Stimulated activated CD4-positive, alpha-beta T cell treated with anti-CD3 and anti-CD28 coated beads, Interleukin-4, amount 100 ng/mL, for 48 hours (primary cell): ENCODE measurements at places on chromosomes 5 and 9.

- DNase-seq: no peak
Observed at GRCh38 chr5:4883360-4883759, 256.8 kb upstream of the ADAMTS16 start.

GRCh38 chr9:116002624-116003023, 151.0 kb upstream of the PAPPA start:
- no peak for DNase-seq

- DNase-seq: no peak
Observed at GRCh38 chr9:76403352-76403751, 9.1 kb upstream of the RFK start.

- DNase-seq: no peak
Observed at GRCh38 chr9:119166096-119166495, 203.1 kb downstream of the BRINP1 start.

DNA sequence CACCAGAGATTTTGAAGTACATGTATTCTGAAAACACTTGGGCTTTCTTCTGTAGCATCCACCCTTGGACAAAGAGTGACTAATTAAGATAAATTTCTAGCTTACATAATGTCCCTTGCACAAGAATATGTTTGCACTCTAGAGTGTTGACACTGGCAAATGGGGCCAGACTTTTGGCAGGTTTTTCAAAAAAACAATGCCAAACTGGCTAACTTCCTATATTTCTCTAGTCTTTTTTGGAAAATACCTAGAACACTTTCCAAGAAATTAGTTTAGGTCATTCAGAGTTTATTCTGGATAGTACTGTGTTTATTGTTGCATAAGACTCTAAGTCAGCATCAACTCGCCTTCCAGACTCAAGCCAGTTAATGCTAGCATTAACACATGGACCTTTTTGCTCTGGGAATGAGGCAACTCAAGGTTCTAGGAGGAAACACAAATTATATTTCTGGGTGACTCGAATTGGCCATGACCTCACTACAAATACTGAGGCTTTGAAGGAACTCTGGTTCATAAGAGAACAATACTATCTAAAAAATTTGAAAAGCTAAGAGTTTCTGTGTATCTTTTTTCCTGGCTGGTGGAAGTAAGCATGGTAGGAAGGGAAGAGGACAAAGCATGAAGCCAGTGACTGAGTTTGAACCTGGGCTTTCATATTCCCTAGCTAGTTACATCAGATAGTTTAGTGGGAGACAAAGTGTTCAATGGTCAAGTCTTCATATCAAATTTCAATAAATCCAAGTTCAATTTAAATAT, 101.6 kb downstream of the NREP start:
- DNase-seq: no peak

- no peak for DNase-seq
Observed at GRCh38 chr9:117868594-117868993, 164.4 kb downstream of the TLR4 start.

GRCh38 chr9:100070104-100071041, 28.4 kb downstream of the ERP44 start:
- DNase-seq: no peak

- no peak for DNase-seq
Observed at GRCh38 chr5:1502737-1503120, 21.0 kb downstream of the LPCAT1 start.

DNA sequence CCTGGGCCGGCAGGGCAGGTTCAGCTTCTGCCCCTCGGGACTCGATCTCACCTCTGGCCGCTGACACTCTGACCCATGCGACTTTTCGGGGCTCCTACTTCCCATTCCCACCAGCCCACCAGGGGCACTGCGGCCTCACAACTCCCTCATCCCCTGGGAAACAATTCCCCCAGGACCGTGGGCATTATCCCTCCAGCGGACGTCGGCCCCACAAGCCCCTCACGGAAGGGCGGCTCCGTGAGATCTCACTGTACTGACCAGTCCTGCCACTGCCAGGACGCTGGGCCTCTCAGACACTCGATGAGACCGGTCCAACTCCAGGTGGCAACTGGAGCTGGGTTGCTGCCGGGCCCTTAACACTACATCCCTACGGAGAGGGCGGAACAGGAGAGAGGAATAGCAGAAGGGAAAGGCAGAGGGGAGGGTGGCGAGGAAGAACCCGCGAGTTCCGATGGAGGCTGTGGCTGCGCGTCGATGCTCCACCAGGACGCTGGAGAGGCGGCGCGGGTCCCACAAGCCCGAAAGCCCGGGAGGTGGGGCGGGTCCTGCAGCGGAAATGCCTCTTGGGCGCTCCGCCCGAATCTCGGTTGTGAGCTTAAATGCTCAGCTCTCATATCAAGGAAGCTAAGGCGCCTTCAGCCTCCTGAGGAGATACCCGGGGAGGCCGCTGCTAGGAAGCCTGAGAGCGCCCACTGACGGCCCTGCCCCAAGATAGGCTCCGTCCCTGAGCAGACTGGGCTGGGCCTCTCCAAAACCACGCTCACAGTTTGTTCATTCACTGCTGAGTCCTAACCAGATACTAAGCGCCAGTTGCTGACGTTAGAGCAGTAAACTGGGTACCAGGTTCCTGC, 36.3 kb downstream of the VCP start:
- DNase-seq: peak; percentile 44

- DNase-seq: no peak
Observed at GRCh38 chr5:88967633-88968585, 84.9 kb upstream of the MEF2C start.

GRCh38 chr5:40021007-40021406, 596.2 kb upstream of the DAB2 start:
- no peak for DNase-seq

- DNase-seq: no peak
Observed at GRCh38 chr5:128053291-128053954, 30.1 kb upstream of the SLC12A2 start.

DNA sequence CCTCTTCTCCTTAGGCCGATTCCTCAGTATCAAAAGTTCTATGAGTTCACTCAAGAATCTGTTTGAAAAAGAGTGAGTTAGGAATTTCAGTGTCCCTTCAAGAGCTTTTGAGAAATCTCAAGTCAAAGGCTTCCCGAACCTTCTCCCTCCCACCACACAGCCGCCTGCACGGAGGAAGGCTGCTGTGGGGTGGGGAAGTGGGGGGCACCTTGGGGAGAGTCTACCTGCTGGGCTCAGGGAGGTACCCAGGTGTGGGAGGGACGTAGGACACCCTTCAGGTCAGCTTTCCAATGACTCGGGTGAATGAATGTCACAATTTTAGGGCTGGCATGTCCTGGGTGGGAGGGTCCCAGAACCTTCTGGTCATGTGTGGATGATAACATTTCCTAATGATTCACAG, 17.5 kb downstream of the CXCL14 start:
- DNase-seq: no peak

GRCh38 chr9:93263334-93264229, 79.6 kb downstream of the WNK2 start:
- no peak for DNase-seq

- DNase-seq: no peak
Observed at GRCh38 chr9:121115466-121115865, 40.7 kb downstream of the CNTRL start.

- no peak for DNase-seq
Observed at GRCh38 chr5:100479079-100479688, 56.0 kb upstream of the FAM174A start.

- no peak for DNase-seq
Observed at GRCh38 chr9:2291980-2292704, 277.0 kb downstream of the SMARCA2 start.
